ENCODE measurements at places on chromosomes 2 and 18.

DNA sequence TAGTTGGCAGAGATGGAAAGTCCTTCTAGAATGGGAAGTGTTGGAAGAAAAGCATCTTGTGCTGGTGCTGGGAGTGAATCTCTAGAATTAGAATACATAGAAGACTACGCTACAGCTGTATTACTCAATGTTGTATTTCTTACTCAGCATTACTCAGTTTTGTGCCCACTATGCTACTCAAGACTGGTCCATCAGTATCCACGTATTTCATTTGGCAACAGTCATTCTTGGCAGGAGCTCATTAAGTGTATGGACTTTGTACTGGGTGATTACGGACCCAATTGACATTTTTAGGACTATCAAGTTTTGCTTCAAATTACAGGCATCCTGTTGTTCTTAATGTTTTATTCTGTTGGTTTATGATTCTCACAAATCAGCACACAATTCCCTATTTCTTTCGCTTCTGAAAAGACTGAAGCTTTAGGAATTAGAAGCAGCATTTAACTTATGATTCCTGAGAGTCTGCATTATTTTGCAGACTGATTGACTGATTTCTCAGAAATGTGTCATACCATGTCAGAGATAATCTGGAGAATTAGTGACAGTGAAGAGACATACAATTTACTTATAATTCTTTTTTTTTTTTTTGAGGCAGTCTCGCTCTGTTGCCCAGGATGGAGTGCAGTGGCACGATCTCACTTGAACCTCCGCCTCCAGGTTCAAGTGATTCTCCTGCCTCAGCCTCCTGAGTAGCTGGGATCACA is 136.9 kb downstream of the MYO3B start:
- no peak for DNase-seq

DNA sequence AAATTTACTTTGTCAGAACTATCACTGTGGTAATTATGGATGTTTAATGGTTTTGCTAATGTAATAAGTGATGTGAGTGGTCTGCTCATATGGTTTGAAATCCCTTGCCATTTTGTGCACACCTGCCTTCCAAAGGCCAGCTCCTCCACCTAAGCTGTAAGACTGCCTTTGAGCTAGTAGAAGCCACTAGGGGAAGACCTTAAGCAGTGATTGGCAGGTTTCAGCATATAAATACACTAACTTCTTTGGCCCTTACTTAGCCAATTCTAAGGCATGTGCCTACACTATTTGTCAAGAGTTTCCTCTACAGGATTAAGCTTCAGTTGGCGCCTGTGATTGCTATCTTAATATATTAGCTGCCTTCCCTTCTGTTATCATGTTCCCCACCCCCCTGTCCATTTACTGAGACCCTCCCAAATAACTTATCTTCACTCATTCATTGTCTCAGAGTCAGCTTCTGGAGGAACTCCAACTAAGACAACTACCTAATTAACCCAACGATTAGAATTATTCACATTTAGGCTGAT is 141.1 kb downstream of the MBD5 start:
- no peak for DNase-seq

DNA sequence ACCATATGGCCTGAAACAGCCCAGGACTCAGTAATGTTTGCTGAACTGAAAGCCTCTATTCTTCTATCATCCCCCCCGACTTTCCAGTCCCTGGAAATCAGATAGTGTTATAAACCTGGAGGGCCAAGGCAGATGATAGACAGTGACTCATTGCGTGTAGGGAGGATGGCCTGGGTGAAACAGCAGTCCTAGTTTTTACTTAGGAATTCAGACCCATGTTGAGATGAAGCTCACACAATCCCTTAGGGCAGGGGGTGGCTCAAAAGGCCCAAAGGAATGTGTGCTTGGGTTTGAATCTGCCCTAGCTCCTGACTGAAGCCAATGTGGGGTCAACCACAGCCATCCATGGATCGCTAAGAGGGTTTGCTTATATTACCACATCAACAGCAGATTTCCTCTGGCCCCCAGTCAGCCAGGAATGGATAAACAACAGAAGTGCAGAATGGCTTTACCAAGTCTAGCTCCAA is 43.9 kb upstream of the STPG4 start:
- DNase-seq, result no peak

- no peak for DNase-seq
Observed at GRCh38 chr2:36770542-36771287, 74.2 kb downstream of the VIT start.

- DNase-seq, result no peak
Observed at GRCh38 chr2:188399159-188399558, 107.5 kb downstream of the GULP1 start.

GRCh38 chr2:101344137-101344536 is 35.6 kb upstream of the RNF149 start:
- DNase-seq, result no peak

DNA sequence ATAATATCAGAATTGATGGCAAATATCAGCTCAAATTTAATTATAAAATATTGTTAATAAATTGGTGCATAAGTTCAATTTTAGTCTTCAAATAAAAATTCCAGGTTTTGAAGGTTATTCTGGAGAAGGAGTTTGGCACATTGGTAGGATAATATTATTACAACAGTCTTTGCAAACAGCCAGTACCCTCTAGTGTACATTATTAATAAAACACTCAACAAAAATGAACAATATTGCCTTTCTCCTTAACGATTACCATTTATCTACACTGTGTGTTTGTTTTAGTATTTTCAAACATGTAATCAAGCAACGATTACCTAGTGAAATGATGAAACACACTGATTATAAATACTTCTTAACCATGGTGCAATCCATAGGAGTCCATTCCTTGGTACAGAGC is 334.0 kb upstream of the FSIP2 start:
- DNase-seq, result no peak

GRCh38 chr2:6370753-6371551 is 494.8 kb downstream of the CMPK2 start:
- no peak for DNase-seq

DNA sequence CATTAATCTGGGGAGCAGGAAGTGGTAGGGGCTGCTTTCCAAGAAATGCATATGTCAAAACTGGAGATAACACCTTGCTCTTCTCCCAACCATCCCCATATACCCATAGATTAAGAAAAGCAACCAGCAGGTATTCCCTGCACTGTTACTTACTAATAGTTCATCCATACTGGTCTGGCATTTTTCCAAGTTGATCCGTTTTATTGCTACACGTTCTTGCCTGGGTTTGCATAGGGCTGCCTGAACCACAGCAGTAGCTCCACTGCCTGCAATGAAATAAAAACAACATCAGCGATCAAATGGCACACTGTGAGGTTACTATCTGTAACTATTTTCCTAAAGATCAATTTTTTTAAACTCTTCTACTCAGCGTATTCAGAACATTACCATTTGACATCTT is 65.6 kb downstream of the STK39 start:
- DNase-seq, result no peak

DNA sequence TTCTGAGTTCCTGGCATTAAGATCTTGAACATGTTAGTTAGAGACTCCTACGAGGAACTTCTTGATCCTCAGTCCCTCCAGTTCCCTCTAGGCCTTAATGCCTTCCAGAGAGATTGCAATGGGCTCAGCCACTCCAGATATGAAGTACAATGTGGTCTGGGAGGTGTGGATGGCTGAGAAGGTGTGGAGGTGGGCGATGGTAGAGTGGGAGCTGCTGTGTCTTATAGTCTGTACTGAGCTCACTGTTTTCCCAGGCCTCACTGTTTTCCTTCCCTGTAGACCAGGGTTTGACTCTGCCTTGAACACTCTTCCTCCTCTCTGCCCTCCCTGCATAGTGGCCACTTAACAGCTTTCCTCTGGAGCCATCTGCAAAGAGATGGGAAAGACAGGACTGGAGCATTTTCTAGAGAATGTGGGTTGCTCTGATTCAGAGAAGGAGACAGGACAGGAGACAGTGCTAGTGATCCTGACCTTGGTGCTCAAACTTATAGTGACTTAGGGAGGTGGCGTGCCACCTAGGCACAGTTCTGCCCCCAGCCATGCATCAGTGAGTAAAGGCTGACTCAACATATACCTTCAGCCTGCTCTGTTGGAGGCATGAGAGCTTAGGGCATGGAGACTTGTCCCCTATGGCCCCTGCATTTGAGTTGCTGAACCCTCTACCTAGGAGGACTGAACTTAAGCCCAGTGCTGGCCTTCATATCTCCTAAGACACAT is 129.7 kb downstream of the TDRD15 start:
- DNase-seq, result no peak

- DNase-seq, result no peak
Observed at GRCh38 chr2:186879312-186879711, 30.3 kb upstream of the ZSWIM2 start.

DNA sequence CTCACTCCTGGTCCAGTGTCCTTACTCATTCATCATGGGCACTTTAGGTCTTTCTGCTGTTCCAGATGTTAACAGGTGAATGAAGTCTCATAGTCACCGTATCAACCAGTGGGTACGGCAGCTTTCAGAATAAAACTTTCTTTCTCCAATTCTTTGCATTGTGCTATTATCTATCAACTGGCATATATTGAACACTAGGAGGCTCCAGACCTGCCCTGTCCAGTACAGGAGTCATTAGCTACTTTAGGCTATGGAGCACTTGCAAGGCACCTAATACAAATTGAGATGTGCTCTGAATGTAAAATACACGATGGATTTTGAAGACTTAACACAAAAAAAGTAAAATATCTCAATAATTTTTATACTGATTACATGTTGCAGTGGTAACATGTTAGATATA is 43.2 kb upstream of the NEB start:
- DNase-seq, result no peak

GRCh38 chr2:69493268-69493667 is 56.0 kb upstream of the NFU1 start:
- no peak for DNase-seq

GRCh38 chr2:96097441-96097840 is 18.9 kb downstream of the ADRA2B start:
- DNase-seq, result no peak

DNA sequence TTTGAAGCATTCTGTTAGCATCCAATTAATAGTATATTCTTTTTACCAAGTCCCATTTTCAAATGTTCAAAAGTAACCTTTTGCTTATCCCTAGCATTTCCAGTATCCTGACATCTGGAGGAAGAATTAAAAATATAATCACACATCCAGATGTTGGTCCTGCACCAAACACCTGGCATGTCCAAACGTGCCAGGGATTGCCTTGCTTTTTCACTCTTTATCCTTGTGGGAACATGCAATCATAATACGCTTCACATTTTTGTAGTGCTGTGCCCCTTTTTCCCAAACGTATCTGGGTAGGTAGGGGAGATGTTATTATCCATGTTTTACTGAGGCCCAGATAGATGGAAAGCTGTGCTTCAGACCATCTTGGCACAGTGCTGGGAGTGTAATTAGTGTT is 133.0 kb downstream of the TPGS2 start:
- no peak for DNase-seq

GRCh38 chr2:77193858-77194448 is 328.2 kb downstream of the LRRTM4 start:
- no peak for DNase-seq

- DNase-seq, result no peak
Observed at GRCh38 chr2:236872981-236873380, 212.7 kb upstream of the COPS8 start.

DNA sequence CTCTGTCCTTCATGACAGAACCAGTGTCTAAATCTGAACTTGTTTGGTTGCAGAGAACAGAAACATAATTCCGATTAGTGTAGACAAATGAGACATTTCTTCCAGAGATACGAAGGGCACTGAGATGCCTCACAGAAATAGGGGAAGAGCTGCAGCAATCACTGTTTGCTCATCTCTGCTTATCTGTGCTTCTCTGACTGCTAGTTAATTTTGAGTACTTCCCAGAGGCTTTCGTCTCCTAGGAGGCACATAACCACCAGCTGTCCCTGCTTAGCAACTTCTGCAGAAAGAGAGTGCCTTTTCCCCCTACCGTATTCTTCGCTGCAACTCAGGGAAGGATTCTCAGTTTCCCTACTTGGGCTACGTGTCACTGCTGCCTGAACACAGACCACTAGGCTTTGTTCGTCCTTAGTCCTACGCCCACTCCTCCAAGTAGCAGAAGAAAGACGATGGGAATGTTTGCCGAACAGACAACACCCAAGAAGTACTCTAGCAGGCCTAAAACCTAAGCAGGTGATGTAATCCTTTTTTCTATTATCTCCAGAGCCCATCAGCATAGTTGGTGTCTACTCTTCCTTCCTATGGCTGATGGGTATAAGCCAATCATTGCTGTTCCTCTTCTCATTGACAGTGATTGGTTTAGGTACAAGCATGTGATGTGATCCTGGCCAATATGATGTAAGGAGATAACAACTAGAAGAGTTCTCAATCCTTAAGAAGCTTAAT is 63.6 kb downstream of the TNP1 start:
- no peak for DNase-seq

DNA sequence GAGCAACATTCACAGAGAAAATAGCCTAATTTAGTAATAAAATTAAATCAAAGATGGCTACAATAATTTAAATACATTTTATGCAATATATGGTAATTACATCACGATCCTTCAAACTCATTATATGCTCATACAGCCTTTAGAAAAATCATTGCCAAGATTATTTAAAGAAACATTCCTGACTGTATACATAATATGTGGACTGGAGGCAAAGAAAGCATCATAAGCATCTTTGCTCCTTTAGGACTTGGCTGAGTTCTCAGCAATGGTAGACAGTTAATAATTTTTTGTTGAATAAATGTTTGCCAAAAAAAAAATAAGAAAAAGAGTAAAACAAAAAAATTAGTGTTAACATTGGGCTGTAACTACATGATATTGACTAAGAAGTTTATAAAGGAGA is 26.9 kb downstream of the NCKAP5 start:
- no peak for DNase-seq

DNA sequence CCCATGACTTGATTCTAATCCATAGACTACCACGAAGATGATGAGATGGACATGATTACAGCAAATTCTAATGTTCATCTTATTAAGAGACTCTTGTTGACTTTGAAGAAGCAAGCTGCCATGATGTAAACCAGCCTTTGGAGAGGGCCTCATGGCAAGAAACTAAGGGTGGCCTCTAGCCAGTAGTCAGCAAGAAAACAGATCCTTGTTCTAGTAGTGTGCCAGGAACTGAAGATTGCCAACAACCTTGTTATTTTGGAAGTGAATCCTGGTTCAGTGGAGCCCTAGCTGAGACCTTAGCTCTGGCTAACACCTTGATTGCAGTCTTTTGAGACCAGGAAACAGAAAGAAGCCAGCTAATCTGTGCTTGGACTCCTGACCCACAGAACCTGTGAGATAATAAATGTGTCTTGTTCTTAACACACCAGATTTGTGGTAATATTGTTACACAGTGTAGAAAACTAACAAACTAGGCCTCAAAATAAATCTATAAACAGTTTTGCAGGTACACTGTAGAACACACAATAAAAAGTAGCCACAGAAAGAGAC is 10.0 kb downstream of the PHOSPHO2 start:
- DNase-seq, result no peak

DNA sequence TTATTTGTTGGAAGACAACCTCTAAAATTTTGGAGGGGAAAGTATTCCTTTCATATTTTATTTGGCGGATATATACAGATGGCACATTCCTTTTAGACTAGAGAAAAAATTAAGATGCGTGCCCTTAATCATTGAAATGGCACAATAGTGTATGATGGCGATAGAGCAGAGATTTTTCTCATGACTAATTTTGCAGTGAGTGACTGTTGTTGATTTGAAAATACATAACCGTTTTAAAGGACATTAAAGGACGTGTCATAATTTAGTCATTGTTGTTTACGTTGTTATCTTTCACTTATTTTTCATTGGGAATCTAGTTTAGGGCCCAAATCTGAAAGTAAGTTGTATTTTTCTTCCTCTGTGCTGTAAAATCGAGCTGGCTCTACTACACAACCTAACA is 61.7 kb downstream of the CERS6 start:
- DNase-seq, result no peak

GRCh38 chr2:230738391-230738811 is 25.8 kb downstream of the CAB39 start:
- DNase-seq, result no peak

- no peak for DNase-seq
Observed at GRCh38 chr2:60822987-60823386, 58.4 kb upstream of the REL start.
